Lower leg skin (tissue), 4 donors: ENCODE measurements at places on chromosomes 16 and 17.

DNA sequence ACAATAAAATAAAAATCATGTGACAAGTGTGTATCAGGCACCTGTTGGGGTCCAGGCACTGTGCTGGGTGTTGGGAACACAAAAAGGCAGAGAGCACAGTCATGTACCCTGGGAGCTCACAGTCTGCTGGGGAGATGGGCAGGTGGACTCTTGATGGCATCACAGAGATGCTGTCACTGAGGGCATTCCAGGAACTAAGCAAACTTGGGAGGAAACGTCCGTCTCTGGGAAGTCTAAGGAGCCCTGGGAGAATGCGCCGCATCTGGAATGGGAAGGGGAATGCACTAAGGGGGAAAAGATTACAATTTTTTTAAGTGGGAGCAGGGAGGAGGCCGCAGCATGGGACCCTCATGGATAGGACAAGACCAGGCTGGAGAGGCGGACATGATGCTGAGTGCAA, 80.9 kb upstream of the ZNF423 start:
- DNase-seq: no peak

GRCh38 chr17:69452664-69453260, 38.3 kb downstream of the MAP2K6 start:
- no peak for DNase-seq

- no peak for DNase-seq
These were observed 512.4 kb downstream of the CDH13 start for GRCh38 chr16:83138976-83139690.

GRCh38 chr16:88965826-88966480, 11.1 kb downstream of the CBFA2T3 start:
- no peak for DNase-seq

DNA sequence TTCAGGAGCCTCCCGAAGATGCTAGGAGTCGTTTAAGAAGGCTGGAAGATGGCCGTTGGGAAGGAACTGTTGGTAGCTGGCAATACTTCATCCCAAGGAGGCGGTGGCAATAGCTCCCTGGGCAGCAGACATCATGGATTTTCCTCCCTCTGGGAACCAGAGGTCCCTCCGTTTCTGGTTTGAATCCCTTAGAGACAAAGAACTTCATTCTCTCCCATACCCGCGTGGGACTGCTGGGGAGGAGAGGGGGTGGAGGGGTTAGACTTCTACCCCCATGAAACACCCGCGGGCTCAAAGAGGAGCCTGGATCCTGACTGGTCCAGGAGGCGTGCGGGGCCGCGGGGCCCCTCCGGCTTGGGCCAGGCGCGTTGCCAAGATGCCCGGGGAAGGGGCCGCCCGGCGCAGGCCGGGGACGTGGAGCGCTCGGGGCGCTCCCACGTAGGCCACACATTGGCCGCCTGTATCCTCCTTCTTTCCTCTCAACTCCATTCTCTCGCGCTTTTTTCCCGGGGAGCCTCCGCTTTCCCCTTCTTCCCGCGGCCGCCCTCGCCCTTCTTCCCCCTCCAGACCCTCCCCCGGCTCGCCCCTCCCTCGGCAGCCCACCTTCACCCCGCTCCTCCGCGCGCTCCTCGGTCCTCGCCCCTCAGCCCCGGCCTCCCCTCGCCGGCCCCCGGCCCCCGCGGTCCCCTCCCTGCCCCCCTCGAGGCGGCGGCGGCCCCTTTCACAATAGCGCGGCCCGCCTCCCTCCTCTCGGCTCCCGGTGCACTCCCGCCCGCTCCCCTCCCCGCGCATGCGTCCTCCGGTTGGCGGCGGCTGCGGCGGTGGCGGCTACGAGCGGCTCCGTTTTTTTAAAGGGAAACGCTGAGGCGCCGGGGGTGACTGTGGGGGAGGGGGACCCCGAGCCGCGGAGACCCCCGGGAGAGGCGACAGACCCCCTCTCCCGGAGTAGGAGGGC, at the start of gene MSL1:
Gene MSL1, plus strand, starts transcription at position 791 of the 955 bp plus-strand sequence. CDS start 642 bp downstream, outside the sequence.
- DNase-seq: peak; percentile 98

DNA sequence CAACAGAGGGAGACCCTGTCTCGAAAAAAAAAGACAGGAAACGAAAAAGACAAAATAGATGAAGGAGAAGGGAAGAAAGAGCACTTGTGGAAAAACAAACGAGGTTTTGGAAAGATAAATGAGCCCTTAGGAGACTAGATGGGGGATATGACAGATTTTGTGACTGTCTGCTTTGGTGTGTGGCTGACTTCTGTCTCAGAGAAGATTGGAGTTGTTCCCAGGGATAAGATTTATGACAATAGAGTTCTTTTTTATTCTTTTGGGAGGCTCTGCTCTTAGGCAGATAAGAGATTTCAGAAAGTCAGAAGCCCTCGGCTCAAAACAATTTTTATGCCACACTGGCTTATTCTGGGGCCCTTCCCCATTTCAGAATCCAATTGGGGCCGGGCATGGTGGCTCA, 73.9 kb upstream of the ATF7IP2 start:
- DNase-seq: no peak

GRCh38 chr16:70591615-70592014, 54.7 kb upstream of the IL34 start:
- no peak for DNase-seq

DNA sequence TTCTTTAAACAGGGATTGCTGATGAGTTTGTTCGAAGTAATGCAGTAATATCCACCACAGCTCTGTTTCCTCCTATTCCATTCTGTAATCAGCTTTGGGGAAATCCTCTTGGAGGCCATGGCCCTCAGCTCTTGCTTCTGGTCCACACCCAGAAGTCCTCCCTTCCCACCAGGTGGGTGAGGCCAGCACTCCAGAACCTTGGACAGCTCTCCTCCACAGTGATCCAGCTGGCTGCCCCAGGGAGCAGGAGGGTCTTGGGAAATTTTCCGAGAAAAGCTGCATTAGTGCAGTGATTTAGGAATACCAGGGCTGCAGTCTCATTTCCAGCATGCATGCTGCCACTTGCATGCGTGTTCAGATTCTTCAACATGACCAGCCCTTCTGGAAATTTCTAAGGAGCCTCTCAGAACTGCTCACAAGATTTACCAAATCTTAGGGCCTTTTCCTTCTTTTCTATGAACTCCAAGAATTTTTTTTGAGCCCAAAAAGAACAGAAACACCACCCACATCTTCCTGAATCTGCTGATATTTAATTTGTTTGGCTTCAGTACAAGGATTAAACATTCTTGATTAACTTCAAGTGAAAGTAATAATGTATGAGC, 4.2 kb downstream of the SMPD3 start:
- DNase-seq: no peak

GRCh38 chr17:75168998-75169397, 13.8 kb downstream of the SUMO2 start:
- no peak for DNase-seq

DNA sequence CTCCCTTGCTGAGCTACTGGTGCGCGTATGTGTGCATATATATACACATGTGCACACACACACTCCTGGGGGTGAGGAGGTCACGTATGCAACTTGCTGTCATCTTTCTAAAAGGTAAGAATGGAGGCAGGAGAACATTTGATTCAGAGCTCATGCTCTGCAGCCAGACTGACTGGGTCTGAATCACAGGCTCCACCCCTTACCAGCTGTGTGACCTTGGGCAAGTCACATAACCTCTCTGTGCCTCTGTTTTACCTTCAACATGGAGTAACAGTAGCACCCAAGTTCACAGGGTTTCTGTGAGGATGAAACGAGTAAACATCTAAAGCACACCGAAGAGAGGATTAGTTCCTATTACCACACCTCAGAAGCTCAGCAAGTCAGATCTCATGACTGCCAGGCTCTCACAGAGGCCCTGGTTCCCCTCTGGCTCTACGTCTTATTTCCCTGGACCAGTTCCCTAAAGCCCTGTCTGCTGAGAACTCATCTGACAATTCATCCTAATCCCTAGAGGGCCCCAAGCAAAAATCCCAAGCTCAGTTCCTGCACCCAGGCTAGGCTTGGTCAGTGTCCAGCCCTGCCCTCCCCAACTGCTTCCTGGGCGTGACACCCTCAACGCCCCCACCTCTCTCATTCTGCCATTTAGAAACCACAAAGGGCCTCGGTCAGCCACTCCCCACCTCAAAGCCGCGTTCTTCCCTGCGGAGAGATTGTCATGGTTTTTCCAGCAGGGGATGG, 28.7 kb downstream of the ABR start:
- no peak for DNase-seq

GRCh38 chr16:81809567-81809966, 30.5 kb downstream of the PLCG2 start:
- no peak for DNase-seq

DNA sequence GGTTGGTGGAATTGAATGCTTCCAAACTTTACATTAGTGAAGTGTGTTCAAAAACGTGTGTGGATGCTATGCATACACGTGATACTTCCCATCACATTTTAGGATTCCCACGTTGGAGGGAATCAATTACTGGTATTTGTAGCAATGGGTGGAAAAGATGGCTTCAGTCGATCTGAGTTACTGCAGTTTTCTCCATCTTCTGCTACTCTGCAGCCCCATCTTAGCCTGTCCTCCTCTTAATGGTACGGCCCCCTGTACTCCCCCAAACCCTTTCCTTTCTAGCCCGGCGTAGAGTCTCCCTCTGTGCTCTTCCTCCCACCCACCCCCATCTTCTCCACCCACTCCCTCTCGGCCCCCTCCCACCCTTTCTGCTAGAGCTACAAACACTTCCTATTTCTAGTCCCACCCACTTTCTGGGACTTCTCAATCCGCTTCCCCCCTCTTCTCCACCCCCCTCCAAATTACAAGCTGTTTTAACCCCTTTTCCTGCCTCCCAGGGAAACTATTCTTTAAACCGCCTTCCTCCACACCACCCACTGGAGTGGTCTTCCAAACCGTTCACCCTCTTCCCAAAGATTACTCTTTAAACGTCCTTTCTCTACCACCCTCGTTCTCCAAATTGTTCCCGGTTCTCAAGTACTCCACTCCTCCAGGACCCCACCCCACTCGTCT, 1.1 kb downstream of the CHTF8 start:
- no peak for DNase-seq

DNA sequence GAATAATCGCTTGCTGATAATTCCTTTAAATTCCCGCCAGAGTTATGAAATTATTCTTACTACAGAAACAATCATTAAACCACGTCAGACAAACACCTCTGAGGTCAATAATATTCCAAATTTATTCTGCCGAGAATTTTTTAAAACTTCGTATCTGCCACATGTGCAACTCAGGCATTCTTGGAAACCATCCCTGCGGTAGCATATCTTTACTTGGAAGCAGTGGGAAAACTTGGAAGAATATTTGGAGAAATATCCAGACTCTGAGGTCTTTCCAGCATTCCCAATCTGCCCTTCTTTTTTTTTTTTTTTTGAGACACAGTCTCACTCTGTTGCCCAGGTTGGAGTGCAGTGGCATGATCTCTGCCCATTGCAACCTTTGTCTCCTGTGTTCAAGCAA, 2.0 kb upstream of the CCL11 start:
- DNase-seq: no peak

GRCh38 chr16:85534536-85535351, 78.4 kb upstream of the GSE1 start:
- no peak for DNase-seq

DNA sequence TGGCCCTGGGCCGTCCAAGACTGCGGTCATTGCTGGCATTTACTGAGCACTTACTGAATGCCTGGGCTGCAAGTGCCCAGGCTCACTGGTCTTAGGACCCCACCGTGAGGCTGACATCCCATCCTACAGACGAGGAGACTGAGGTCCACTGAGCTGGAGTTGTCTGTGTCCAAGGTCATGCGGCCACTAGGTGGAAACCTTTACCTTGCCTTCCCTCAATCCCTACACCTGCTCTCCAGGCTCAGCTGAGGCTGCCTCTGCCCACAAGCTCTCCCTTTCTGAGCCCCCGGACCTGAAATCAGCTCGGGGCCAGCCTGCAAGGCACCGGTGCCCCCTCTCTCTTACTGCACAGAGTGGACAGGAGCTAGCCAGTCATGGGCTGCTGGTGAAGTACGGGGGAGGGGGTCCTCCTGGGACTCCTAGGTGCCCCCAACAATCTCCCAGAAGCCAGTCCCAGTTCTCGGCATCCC, 1.5 kb downstream of the CASKIN1 start:
- no peak for DNase-seq

DNA sequence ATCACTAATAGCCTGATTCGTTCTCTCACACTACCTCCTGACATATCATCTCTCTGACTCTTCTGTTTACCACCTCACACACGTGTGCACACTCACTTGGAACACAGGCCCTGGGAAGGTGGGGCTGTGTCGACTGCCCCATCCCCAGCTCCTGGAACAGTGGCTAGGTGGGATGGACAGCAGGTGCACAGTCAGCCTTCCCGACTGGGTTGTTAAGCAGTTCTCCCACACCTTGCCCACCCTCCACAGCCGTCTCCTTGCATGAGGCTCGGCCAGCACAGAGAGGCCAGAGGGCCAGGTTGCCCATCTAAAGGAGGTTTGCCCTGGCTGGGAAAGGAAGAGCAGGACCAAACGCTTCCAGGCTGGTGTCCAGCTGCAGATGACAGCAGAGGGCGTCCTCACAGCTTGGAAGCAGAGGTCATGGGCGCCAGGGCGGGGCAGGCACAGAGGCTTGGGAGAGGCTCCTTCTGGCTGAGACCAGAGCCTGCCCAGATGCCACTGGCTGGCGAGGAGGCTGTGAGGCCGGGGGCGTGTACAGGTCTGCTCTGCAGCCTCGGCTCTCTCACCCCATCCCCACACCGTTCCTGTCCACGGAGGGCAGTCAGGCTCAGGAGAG, 92.8 kb downstream of the AMFR start:
- DNase-seq: peak; percentile 54

- DNase-seq: no peak
These were observed 7.5 kb downstream of the PRSS27 start for GRCh38 chr16:2712546-2712945.

GRCh38 chr17:81858967-81859905, 1.1 kb downstream of the P4HB start:
- no peak for DNase-seq

GRCh38 chr17:33055171-33055611, 63.5 kb downstream of the SPACA3 start:
- DNase-seq: no peak

- peak; percentile 71 for DNase-seq
These were observed 664 bp upstream of the BCL6B start for GRCh38 chr17:7021993-7022778.

- no peak for DNase-seq
These were observed 24.5 kb downstream of the PIK3R5 start for GRCh38 chr17:8940866-8941471.

DNA sequence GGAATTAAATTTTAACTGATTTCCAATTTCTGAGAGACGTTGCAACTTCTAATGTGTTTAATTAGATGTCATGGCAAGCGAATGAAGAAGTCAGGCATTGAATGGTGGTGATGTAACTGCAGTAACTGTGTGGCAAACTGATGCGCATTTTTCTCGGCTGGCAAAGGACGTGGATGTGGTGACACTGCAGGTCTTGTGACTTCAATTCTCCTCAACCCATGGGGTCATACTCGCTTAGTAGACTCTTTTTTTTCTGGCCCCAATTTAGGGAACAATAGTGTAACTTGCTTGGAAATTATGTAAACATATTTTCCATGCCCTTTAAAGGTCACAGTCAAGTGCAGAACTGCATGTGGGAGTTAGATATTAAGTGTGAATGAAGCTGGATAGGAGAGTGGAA, 1.9 kb upstream of the FAM20A start:
- no peak for DNase-seq
